NCI-H524 treated with DMSO at 0.1 percent for 48 hours (cell line): ENCODE measurements at places on chromosomes 6 and 20.

GRCh38 chr6:138580801-138581200, 81.5 kb upstream of the NHSL1 start:
- DNase-seq, result no peak

DNA sequence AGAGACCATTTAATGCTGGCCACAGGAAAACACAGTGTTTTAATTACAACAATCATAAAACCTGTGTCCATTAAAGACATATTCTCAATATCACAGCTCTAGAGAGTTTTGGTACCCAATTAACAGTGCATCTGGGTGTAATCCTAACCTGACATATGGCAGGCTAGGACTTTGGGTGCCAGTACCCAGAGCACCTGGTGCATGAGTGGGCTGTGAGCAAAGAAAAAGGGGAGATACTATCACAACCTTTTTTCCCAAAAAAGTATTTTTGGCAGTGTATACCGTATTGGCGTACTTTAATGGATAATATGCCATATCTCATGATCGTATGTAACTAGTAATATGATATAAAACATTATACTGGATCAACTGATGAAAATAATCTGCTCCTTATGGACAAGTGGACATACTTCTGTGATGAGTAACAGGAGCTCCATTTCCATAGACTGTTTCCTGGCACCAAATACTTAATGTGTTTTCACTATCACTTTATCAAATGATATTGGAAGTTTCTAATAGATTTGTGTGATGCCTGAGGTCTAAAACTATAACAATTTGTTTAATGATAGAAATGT, 91.7 kb downstream of the COL19A1 start:
- DNase-seq, result peak; percentile 82

DNA sequence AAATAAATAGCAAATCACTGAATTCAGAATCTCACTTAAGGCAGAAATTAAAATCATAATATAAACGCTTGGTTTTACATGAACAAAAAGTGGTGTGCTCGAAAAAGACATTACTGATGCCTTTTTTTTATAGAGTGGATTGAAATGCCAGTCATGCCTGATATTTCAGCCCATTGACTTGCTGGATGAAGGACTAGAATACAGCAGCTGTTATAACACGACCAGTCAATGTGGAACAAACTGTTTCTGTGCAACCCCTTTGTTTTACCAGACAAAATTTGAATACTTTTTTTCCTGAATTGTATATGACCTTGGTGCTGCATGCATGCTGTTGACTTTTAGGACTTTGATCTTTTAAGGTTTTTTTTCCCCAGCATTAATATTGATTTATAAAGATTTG, 150.0 kb downstream of the QKI start:
- DNase-seq, result no peak

DNA sequence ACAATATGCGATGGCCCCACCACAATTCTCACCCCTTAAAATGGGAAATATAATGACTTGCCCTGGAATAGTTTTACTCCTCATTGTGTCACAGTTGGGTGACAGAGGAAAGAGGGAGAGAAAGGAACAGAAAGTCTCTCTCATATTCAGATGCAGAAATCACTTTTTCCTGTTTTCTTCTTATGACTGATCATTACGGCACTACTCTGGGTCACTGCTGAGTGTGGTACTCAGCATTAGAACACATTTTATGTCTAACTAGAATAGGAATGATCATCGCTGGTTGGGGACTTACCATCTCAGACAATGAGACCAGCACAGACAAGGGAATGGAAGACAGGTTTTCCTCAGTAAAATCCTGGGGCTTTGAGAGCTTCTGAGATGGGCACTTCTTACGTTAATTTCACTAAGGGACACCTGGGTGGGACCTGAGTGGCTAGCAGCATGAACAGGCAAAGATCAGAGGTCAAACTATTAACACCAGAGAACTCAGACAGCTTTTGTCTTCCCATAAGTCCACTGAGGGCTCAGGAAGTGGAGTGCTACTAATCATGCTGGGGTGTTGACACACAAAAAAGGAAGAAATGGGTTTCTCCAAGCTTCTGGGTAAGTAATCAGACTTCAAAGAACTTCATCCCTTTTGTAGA, 54.9 kb upstream of the ARHGAP18 start:
- no peak for DNase-seq

GRCh38 chr20:60935971-60936370, 316.1 kb upstream of the CDH4 start:
- DNase-seq, result no peak

DNA sequence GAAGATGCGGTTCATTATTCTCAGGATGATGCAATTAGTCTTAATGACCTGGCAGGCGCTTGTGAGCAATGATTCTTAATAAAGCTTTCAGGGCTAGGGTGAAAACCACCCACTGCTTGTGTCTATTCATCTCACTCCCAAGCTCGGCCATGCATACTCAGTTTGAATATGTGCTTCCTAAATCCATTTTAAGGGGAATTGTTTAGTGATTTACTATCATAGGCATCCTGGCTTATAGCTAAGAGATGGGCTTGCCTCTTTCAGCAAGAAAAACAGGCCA, 141.1 kb upstream of the SLC24A3 start:
- no peak for DNase-seq

- peak; percentile 68 for DNase-seq
Observed at GRCh38 chr6:143998686-143999085, 9.4 kb downstream of the PLAGL1 start.

- no peak for DNase-seq
Observed at GRCh38 chr20:34302312-34302722, 838 bp downstream of the AHCY start.

- DNase-seq, result no peak
Observed at GRCh38 chr20:51861726-51862466, 59.6 kb upstream of the SALL4 start.

DNA sequence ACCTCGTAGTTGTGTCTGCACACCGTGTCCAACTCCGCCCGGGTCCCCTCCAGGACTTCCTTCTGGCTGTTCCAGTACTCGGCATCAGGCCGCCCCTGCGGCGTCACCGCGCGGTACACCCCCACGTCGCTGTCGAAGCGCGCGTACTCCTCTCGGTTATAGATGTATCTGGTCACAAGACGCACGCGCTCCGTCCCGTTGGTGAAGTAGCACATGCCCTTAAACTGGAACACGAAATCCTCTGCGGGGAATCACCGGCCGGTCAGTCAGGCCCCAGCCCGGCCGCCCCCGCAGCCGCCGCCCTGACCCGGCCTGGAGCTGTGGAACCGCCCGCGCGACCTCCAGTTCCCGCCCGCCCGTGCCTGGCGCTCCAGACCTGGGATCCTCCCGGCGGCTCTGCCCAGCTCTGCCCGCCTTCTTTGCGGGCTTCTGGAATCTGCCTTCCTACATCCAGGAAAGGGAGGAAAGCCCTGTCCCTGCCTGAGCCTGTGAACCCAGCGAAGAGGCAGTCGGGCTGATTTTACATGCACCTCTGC, 1.6 kb downstream of the HLA-DQB1 start:
- no peak for DNase-seq

- no peak for DNase-seq
Observed at GRCh38 chr20:17925141-17925939, 43.3 kb downstream of the SNX5 start.

DNA sequence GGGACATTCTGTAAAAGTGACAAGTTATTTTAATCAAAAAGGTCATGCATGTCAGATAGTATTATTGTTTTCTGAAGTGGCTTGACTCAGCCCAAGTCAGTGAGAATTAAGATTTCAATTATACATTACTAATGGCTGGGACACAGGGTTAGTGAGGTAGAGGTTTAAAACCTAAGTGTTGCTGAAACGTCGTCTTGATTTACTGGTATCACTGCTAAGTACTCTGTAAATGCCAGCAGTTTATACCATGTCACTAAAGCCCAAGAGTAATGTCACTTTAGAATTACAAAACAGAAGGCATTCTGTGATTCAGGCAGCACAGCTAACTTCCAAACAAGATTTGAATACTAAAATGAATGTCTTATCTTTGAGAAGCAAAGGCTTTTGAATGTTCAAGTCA, 176.6 kb downstream of the NKAIN2 start:
- DNase-seq, result no peak

DNA sequence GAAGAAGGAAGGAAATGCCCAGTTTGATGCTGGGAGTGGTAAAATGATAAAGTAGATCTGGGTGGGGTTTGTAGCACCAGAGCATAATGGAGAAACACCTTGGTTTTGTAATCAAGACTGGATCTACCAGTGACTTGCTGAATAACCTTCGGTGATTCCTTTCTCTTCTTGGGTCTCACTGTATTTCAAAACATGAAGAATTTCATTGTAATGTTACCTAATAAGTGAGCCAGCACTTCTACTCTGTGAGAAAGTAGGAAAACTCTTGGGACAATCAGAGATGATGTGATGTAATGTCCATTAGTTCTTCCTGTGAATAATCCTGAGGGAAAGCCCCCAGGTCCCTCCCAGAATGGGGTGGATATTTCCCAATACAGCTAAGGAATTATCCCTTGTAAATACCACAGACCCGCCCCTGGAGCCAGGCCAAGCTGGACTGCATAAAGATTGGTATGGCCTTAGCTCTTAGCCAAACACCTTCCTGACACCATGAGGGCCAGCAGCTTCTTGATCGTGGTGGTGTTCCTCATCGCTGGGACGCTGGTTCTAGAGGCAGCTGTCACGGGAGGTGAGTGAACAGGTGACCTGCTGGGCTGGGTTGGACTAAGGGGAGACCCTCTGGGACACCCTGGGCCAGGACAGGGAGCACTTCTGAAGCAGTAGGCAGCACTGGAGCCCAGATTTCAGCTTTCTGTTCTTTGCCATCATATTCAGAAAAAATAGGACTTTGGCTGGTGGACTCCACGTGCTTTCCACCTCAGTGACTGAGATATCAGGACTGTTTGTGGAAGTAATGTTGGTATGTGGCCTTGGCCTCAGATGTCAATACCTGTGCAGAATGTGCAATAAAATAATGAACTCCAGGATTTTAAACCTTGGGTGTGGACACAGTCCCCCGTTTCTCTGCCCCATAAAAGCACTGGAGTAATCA, at the start of gene PI3:
TSS of gene PI3 (plus strand) at position 469 of the 931 bp plus-strand sequence. CDS start at position 490, 21 bp downstream.
- no peak for DNase-seq

DNA sequence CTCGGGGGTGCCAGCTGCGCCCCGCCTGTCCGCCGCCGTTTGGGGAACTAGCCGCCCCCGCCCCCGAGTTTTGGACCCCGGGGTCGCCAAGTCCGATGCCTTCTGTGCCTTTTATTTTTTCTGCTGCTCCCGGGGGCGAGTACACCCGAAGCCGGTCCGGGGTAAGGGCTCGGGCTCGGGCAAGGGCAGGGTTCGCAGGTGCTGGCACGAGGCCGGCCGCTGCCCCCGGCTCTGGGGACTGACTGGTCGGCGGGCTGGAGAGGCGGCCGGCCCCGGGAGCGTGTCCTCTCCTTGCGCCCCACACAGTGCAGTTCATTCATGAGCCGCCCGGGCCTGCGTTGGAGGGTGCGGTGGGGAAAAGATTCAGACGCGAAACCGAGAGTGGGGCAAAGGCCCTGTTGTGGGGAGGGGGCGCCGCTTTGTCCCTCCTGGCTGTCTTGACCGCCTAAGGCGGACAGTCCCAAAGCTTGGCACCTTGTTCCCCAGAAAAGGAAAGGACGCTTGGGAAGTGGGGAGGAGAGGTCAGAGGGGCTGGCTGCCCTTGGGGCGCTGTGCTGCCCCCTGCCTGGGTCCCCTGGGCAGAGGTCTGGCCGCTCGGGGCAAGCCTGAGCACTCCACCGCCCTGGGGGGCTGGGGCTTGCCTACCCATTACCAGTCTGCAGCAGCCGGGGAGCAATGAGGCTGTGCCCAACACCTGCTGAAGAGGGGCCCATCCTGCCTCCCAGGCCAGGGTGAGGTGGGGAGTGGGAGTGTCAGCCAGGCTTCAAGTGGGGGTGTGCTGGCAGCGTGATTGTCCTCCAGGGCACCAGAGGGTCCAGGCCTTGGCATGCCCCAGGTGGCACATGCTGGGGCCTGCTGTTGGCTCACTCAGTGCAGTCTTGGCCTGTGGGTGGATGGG, 915 bp downstream of the TMEM63B start:
- DNase-seq, result no peak

- peak; percentile 42 for DNase-seq
Observed at GRCh38 chr6:24489881-24490280, 503 bp upstream of the GPLD1 start.

DNA sequence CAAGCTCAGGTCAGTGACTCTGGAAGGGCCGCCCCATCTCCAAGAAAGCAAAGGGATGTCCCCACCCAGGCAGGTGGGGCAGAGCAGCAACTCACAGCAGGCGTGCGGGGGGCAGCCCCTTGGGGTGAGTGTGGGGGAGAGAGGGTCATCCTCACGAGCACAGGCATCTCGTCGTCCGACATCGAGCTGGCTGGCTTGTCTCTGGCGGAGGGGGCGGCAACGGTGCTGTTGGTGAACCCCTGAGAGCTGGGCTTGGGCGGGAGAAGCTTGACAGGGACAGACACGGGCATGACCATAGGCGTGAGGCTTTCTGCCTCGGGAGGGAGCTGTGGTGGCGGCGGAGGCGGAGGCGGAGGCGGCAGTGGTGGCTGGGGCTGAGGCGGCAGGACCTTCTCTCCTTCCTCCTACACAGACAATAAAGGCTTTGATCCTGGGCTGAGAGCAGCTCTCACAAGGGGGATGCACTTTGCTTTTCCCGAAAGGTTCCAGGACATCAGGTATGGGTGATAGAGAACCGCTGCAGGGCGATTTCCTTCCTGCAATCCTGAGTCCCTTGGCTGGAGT, 45.6 kb upstream of the MRPS10 start:
- DNase-seq, result no peak

DNA sequence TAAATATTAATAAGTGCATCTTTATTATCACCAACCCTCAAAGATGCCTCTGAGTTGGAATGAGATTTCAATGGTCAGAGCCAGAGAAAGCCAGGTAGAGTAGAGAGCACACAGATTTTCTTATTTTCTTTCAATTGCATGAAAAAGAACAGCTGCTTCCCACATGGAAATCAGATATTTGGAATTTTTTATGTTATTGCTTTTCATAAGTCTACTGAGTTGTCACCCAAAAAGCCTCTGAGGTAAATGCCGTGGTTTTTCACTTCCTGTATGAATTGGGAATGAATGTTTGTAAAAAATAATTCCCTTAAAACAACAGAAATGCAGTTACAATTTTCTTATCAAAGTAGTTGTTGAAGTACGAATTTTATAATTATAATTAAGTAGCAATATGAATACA, 563.1 kb downstream of the RFPL4B start:
- DNase-seq, result no peak

DNA sequence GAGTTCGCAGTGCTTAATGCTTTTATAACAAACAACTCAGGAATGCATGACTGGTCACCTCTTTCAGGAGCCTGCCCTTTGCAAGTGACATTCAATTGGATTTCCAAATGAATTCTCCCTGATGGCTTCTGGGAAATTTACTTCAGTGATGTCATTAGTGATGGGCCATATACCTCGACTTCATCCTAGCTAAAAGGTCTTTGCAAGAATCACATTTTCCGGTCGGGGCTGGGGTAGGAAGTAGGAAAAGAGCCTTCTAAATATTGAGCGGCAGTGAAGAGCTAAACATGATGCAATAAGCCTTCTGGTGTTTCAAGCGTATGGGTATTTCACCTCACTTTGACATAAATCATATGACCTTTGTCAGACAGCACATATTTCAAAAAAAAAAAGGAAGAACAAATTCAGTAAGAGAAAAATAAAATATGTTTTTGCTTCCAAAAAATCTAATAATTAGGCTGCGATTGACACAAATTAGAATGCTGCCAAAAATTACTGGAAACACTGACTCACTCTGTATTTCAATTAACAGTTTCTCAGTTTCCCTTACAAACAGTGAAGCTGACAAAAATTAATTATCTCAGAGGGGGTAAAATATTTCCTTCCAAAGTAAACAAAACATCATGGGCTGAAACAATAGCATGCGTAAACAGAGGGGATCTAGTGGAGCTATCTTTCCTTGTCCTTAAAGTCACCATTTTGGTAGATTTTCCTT, 39.8 kb downstream of the ADTRP start:
- DNase-seq, result no peak
